ENCODE measurements at places on chromosomes 3 and 15.

DNA sequence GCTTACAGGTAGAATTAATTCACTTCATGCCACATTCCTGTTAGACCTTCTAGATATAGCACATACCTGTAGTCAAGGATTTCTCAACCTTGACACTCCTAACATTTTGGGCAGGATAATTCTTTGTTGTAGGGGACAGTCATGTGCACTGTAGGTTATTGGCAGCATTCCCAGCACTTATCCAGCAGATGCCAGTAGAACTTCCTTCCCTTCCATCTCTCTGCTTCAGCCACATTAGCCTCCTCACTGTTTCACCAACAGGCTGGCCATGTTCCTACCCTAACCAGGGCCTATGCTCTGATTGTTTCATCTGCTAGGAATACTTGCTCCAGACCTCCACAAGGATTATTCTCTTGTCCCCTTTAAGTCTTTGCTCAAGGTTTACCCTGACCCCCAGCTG lies 68.0 kb upstream of the STAC start:
- no peak for DNase-seq

DNA sequence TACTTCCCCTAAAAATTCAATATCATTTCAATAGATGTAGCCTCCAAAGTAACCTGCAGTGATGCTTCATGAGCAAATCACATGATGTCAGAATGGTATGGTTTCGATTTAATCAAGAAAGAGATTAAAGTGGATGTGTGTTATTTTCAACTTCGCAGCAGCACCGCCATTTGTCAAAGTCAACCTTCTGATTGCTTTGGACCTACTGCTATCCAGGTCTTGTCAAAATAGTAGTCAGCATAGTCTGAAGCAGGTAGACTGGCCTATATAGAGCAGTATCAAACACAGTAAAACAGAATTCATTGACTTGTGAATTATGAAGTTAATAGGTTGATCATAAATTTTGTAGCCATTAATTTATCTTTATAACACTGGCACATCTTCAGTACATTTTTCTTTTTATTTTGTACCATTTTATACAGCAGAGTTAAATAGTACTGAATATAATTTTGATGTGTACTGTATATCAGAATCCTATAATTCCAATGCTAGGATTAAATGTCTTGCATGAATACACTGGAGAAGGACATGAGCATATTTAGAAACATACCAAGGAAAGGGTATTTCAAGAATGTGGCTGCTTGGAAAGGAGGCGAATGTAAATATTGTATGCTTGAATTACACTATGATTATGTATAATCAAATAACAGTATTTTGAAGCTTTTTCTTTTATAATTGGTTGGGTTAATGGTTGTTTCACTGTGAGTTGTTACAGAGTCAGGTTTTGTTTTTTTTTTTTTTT lies 79.6 kb downstream of the CDIN1 start:
- DNase-seq = no peak

- DNase-seq = no peak
Measured at GRCh38 chr3:13316603-13317002, 103.5 kb downstream of the NUP210 start.

DNA sequence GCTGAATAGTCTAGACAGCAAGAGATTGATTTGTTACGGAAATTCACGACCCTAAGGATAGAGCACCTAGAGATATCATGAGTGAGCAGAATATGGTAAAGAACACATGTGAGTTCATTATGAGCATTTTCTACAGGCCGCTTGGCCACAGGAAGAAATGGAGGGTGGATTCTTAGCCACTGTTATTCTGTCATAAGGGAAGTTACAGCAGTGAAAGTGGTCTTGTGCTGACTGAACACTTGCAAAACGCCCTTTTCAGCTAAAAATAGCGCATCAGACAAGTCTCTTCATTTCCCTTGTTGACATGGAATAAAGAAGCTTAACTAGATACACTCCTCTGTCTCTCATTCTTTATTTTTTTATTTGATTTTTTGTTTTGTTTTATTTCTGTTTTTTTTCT lies 19.8 kb downstream of the DGKG start:
- DNase-seq = no peak

- DNase-seq = no peak
Measured at GRCh38 chr15:99207672-99208071, 41.7 kb downstream of the TTC23 start.

- no peak for DNase-seq
Measured at GRCh38 chr3:196793246-196793645, 53.6 kb downstream of the PAK2 start.

DNA sequence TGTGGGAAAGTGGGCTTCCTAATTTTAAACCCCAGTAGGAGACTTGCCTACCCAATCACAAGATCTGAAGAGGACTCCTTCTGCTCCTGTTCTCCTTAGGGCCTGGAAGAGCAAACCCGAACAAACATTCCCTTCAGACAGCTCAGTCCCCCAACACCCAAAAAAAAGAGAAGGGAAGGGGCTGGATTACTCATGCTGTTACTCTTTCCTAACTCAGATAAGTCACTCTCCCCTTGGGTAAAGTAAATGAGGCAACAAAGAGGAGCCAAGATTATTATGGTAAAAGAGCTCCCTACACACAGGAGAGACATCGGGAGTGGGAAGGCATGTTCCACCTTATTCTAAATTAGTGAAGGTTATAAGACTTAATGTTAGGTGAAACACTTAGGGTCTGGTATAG lies 18.1 kb upstream of the LEKR1 start:
- DNase-seq = no peak

DNA sequence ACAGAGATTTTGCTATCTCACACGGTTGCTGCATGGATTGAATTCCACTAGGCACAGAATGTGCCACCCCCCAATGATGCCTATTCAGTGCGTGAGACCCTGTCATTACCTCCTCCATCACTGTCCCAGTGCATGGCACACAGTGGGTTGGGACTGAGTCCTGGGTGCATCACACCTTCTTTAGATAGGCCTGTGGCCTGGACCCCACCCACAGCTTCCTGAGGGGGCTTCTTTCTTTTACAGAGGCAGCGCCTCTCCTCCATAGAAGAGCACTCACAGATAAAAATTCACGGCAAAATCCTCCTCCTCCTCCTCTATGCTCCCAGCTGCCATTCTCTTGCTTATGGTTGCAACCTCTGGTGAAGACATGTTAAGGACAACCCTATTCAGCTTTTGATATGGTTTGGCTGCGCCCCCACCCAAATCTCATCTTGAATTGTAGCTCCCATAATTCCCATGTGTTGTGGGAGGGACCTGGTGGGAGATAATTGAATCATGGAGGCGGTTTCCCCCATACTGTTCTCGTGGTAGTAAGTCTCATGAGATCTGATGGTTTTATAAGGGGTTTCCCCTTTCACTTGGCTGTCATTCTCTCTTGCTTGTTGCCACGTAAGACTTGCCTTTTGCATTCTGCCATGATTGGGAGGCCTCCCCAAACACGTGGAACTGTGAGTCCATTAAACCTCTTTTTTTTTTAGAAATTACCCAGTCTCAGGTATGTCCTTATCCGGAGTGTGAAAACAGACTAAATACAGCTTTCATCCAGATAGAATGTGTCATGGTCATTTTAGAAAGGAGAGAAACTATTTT lies 147.6 kb downstream of the KLF13 start:
- no peak for DNase-seq

DNA sequence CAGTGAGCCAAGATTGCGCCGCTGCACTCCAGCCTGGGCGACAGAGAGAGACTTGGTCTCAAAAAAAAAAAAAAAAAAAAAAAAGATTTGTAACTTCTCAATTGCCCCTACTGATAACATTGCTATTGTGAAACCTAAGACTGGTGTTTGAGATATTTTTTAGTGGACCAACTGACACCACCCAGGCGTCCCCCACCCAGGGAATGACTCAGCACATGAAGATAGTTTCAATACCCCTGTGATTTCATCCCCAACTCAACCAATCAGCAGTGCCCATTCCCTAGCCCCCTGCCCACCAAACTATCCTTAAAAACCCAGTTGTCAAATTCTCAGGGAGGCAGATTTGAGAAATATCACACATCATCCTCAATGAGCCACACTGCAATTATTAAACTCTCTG lies 76.9 kb downstream of the TTBK2 start:
- no peak for DNase-seq

DNA sequence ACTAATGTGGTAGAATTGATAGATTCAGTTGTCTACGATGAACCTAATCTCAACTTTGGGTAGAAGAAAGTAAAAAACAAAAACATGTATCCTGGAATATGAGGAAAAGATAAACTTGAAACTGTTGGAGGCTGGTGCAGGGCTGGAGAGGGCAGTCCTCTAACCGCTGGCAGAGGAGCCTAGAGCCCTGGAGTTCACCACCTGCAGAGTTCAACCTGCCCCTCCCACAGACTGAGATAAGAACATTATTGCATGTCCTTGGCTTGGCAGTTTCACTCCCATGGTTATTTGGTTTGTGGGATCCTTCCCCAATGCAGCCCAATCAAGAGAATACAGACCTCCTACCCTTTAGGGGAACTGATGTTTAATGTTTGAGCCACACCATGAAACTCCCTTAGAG lies 53.2 kb upstream of the GATM start:
- DNase-seq = no peak

DNA sequence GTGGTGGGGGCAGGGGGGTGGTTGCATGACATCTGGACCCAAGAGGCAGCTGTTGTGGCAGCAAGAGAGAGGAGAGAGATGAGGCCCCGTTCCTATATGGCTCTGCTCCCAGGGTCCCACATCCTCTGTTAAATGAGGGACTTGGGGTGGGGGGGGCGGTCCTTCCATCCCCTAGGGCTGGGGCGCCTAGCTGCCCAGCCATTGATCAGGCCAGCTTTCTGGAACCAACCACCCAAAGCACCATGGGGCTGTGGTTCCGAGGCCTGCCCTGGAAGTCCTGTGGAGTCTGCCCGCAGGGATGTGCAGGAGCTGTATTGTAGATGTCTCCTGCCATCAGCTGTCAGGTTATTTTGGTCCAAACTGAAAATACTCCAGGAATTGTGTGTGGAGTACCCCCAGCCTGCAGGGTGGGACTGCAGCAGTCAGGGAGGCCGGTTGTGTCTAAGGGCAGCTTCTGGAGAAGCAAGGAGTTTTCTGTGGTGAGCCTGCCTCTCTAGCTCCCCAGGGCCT lies 5.2 kb downstream of the FURIN start:
- DNase-seq = no peak

DNA sequence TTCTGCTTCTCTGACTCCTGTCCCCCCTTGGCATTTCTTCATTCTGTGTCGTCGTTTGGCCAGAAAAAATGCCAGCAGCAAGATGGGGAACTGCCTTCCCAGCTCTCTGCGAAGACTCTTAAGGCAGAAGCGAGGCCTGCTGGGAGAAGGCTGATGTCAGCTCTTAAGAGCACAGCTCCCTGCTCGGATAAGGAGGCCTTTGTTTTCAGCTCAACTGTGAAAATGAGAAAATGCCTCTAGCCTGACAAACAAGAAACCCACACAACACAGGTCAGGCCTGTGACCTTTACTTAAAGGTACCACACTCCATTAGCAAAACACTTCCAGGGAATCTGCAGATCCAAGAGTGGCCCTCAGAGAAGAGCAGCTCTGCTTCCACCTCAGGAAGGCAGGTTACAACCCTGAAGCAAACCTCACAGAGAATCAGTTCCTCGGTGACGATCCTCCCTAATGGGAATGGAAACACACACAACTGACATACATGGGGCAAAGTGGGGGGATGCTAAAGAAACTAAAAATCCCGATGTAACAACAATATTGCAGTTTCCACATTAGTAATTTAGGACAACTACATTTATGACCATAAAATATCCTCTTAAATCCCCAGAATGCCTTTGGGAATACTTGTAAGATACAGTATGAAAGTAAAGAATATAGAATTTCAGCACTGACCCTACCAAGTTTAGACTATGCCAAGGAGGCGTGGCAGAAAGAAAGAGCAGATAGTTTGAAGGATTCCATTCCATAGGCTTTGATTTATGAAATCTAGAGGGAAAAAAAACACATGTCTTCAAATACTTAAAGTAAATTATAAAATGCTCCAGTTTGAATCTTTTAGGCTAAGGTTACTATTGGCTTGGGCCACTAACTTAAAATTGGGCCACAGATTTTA lies 52.1 kb downstream of the VGLL4 start:
- DNase-seq = no peak

DNA sequence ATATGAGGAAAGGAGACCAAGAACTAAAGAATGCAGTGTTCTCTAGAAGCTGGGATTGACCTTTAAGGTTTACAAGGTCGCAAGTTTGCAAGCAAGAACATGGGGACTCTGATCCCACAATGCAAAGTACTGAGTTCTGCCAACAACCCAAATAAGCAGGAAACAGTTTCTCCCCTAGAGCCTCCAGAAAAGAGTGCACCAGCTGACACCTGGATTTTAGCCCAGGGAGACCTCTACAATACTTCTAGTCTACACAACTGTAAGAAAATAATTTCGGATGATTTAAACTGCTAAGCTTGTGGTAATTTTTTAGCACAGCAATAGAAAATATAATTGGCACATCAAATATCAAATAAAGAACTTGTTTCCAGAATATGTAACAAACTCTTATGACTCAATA lies 46.4 kb downstream of the EHHADH start:
- no peak for DNase-seq

DNA sequence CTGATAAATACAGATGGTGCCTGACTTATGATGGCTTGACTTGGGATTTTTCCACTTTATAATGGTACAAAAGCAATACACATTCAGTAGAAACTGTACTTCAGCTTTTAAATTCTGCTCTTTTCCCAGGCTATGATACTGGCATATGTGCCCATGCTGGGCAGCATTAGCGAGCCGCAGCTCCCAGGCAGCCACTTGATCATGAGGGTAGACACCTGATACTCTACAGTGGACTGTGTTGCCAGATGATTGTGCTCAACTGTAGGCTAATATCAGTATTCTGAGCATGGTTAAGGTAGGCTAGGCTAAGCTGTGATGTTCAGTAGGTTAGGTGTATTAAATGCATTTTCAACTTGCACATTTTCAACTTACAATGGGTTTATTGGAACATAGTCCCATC lies 17.7 kb upstream of the FEM1B start:
- no peak for DNase-seq

DNA sequence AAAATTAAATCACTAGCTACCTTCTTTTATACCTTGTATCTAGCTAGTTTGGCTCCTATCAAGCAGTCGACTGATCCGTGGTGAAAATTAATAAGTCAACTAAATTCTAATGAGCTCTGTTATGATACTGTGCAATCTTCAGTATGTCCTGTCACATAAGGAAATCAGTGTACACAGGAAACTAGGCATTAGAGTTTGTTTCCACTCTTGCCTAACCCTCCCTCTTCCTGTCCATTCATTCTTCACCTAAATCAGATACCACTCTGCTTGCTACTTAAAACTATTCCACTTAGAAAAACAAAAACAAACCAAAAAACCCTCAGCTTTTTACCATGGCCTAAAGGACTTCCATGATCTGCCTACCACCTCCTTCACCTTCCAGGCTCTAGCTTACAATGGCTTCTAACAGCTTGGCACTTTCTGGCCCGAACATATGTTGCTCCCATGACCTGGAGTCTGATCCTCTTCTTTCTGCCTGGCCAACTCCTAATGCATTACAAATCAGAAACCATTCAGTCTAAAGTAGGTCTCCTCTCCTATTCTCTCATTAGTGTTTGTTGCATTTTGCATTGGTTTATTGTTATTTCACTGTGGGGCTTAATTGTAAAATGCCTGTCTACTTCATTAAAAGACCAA lies 7.9 kb downstream of the RFC4 start:
- DNase-seq = no peak

GRCh38 chr3:150729682-150730360 lies 26.1 kb upstream of the ERICH6 start:
- DNase-seq = no peak

Measured in fibroblast of the conjunctiva (primary cell).